ENCODE measurements at places on chromosomes 2 and 18.

GRCh38 chr2:214139630-214140284, 271.1 kb upstream of the VWC2L start:
- DNase-seq, result no peak

DNA sequence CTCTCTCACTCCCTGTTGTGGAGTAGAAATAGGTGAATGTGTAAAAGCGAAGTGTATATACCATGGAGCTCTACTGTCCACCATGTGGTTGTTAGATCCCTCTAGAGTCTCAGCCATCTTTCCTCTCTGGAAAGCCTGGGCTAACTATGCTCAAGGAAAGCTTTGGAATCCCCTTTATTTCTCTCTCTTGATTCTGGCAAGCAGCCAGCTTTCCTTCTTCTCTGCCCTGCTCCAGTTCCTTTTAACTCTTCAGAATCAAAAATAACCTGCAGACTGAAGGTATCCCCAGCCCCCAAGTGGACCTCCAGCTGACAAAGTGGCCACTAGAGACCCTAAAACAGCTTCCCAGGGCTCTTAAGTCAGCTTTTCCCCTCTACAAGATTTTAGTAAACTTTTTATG, 381.9 kb downstream of the PLCL1 start:
- no peak for DNase-seq

DNA sequence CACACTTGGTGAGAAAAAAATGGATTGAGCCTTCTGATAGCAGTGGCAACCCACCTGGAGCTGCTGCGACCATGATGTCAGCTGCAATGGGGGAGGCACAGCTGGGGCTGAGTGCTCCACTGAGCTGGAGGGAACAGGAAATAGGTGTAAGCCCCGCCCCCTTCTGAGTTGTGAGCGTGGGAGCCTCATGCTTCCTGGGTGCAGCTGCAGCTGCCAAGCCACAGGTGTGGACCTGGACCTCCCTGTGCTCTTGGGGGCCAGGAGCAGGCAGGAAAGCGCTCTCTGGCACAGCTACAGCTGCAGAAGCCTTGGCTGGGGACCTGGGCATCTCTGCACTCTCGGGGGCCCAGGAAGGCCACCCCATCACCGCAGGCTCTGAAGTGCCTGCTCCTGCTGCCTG, 970.6 kb downstream of the DCDC2C start:
- no peak for DNase-seq

DNA sequence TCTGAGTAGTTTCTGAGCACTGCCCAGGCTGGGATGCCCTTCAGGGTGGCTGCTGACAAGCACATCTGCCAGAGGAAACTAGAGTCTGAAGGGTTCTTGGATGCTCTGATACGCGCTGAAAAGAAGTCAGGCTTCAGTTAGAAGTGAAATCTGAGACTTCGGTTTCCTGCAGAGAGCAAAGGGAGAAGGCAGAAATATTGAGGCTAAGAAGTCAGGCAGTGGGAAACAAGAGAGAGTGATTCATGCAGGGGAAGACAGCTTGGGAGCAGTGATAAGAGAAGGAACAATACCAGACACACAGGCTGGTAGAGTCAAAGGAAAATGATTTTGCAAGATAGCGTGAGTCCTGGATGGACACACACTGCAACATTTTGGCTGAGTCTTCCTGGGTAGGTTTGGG, 51.0 kb upstream of the BOD1L2 start:
- DNase-seq, result no peak

- no peak for DNase-seq
Measured at GRCh38 chr18:71936744-71937143, 607.4 kb downstream of the CBLN2 start.

GRCh38 chr2:62706721-62707521, 1.4 kb downstream of the EHBP1 start:
- no peak for DNase-seq

DNA sequence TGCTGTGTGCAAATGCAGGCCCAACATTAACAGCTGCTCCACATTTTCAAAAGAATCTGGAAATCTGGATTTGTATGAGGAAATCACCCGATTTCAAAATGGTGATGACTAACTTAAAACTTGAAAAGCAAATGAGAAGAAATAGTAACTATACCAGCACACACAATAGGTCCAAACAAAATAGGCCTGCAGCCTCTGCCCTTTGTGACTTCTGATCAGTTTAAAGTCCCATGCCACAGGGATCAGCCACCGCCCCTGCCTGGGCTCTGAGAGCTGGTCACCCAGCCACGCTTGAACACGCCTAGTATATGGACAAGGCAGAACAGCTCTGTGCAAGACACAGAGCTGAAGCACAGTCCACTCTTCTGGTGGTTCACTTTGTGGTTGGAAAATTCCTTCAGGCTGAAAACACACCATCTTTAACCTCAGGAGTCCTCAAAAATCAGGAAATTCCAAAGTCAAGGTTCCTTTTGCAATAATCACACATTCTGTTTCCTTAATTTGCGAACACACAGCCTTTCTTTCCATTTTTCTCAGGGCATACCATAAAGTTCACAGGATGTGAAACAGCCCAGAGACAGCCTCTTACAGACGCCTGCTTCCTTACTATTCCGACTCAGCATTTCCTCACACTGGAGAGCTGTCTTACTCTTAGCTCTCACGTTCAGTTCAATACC, 150.1 kb upstream of the RIOK3 start:
- no peak for DNase-seq

DNA sequence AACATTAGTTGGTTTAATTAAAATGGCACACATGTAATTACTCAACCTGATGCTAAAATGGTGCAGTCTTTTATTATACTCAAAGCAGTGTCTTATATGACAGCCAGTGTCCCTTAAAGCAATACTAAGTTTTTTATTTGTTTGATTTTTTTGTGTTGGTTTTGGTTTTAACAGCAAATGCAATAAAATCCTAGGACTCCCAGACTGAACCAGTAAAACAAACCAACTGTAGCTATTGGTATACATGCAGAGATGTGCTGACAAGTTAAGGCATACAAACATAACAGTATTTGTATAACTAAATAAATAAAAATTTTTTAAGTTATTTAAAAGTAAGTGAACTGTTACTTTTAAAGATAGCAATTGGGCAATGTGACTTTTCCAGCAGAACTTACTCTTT, 387.7 kb downstream of the RND3 start:
- no peak for DNase-seq

DNA sequence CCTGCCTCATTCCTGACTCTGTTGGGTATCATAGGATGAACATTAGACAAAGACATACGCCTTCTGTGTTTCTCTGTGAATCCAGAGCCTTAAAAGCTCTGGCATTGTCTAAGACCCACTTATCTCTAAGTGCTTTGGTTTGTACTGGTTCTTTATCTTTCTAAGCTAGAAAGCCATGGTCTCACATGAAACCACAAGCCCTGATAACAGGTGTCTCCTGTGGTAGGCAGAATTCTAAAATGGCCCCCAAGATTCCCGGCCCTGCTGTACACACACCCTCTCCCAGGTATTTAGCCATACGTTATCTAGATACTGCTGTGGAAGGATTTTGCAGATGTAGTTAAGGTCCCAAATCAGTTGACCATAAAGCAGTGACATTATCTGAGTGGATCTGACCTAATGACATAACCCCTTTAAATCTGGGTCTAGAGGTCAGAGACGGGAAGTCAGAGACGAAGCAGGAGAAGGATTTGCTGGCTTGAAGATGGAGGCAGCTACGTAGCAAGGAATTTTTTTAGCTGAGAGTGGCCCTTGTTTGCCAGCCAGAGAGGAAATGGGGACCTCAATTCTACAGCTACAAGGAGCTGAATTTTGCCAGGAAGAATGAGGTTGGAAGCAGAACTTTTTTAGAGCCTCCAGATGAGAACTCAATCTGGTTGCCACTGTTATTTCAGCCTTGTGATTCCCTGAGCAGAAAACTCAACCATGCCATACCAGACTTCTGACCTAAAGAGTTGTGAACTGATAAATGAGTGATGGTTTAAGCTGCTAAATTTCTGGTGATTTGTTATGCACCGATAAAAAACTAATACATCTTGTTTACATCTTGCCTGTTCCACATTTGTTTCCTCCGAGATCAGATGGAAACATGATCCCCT, 186.7 kb downstream of the CAMKMT start:
- no peak for DNase-seq

- no peak for DNase-seq
Measured at GRCh38 chr2:169693360-169693759, 845 bp downstream of the CFAP210 start.

GRCh38 chr2:174365571-174365970, 30.0 kb upstream of the SCRN3 start:
- DNase-seq, result no peak

DNA sequence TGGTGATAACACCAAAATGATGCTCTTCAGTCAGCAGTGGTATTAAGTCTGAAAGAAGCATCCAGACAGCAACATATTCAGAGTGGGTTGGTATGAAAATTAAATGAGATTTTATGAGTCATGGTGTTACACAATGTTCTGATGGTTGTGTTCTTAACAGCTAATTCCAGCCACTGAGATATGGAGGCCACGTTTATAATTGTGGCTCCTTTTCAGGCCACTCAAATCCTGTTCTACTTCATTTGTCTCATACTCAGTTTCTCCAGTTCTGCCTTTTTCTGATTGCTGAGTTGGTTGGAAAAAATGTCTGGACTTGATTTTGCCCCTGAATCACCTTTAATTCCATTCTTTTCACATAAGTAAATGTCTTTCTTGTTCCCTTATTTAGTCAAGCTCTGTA, 162.7 kb upstream of the COL3A1 start:
- DNase-seq, result no peak

GRCh38 chr2:98903767-98904485, 32.1 kb downstream of the CRACDL start:
- DNase-seq, result no peak

GRCh38 chr18:76476665-76477561, 18.1 kb downstream of the ZNF516 start:
- DNase-seq, result no peak

DNA sequence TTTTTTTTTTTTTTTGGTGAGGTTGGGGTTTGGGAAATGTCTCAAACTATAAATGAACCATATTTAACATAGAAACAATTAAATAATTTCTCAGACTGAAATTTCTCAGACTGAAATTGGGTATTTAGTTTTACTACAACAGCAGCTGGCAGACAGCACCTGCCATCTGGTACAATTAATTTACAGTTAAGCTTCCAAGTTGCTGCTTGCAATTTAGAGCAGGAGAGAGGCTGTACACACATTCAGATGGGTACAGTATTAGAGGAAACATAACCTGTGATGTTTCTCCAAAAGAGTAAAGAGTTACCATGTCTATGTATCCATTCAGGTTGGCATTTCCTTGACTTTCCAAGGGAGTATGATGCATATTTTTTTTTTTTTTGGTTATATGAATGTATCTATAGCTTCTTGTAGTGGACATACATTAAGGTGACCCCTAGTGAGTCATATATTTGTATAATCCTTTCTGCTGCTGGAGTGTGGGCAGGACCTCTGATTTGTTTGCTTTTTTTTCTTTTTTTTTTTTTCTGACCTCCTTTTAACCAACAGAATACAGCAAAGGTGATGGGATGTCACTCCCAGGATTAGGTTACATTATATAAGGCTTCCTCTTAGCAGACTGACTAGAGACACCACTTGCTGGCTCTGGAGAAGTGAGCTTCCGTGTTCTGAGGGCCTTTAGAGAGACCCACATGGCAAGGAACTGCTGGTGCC, 201.7 kb downstream of the PTH2R start:
- no peak for DNase-seq

DNA sequence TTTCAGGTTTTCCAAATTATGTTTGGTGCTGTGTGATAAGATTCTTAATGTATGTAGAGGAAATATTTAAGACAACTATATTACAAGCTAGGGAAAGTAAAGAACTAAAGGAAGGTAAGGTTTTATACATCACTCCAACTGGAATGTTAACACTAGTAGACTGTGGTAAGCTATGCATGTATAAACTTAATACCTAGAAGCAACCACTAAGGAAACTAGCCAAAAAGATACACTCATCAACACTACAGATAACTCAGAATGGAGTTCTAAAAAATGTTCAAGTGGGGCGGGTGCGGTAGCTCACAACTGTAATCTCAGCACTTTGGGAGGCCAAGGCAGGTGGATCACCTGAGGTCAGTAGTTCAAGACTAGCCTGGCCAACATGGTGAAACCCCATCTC, 37.8 kb upstream of the MALL start:
- DNase-seq, result no peak

- DNase-seq, result no peak
Measured at GRCh38 chr2:96150791-96151594, 5.8 kb upstream of the DUSP2 start.

DNA sequence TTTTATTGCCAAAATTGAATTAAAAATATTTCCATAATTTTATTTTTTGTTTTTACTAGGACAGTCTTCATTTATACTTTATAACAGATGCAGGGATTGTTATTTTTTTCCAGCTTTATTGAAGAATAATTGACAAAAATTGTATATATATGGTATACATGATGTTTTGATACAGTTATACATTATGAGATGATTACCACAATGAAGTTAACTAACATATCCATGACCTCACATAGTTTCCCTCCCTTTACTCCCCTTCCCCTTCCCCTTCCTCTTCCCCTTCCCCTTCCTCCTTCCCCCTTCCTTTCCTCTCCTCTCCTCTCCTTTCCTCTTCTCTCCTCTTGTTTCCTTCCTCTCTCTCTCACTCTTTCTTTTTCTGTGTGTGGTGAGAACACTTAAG, 700.1 kb downstream of the CNTNAP5 start:
- DNase-seq, result no peak

- no peak for DNase-seq
Measured at GRCh38 chr2:105328281-105329196, 996 bp downstream of the TGFBRAP1 start.

- DNase-seq, result no peak
Measured at GRCh38 chr2:235721625-235722024, 227.8 kb downstream of the AGAP1 start.

DNA sequence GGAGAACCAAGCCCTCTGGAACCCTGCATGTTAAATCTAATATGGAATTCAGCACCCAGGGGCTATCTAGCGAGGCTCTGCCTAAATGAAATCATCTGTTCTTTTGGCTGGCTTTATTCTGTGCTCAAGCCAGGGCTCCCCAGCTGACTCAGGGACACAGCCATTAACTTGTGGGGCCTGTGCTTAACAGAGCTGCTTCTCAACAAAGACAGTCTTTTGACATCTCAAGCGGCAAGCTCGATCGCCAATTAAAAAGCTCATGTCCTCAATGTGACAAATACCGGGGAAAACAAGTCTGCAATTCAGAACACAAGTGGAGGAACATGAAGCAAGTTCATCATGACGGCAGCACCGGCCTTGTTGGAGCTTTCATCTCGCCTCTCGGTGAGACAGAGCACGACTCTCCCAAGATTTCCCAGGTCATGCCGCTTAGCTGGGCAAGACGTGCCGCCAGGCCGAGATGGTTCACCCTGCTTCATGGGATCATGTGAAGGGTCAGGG, 64.9 kb downstream of the KLHL29 start:
- DNase-seq, result no peak

GRCh38 chr2:223383315-223383714, 218.8 kb downstream of the SCG2 start:
- DNase-seq, result no peak

Data from stimulated activated CD8-positive, alpha-beta memory T cell treated with anti-CD3 and anti-CD28 coated beads, Interleukin-7, amount 100 ng/mL, for 4 hours (primary cell).